ENCODE measurements at places on chromosomes 6 and 20.

- no peak for DNase-seq
Measured at GRCh38 chr20:59154317-59155013, 9.2 kb upstream of the ZNF831 start.

DNA sequence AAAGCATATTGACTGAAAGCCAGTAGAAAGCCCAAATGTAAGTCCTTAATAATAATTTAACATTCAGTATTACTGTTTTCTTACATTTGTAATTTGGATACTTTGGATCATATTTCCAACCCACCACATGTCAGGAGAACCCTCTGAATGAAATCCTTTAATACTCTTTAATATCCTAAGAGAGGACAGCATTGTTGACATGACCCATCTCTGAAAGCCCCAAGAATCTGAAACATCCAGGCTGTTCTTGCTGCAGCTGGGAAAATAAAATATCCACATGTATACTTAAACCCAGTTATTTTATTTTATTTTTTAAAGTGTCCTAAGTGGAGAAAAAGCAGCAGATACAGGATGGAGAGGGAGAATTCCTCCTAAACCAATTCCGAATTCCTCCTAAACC is 130.8 kb upstream of the RIPOR2 start:
- no peak for DNase-seq

DNA sequence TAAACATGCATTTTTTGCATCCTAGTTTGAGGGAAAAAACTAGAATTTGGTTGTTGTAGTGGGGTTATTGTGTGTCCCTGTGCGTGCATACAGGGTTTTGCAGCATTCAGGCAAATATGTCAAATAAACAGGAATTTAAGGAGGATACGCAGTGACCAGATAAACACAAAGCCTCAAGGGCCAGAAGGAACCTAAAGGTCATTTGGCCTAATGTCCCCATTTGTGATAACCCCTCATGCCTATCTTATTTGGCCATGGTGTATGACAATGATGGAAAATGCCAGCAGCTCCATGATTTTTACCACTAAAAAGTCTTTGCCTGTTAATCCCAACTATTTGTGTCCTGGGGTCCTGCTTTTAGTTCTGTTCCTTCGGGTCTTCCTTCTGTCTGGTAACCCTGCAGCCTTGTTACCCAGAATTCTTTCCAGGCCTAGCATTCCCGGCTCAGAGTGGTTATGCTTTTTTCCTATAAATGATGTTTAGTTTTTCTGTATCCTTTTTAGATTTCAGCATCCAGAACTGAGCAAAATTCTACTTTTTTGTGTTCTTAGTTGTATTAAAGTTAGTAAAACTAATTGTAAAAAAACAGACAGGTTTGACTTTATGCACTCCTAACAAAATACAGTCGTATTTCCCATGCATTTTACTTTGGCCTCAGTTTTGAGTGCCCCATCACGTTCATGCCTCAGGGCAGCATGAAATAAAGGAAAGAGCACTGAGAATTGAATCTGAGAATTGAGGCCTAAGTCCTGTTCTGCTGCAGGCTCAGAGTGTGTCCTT is 4.4 kb downstream of the STX16 start:
- no peak for DNase-seq

DNA sequence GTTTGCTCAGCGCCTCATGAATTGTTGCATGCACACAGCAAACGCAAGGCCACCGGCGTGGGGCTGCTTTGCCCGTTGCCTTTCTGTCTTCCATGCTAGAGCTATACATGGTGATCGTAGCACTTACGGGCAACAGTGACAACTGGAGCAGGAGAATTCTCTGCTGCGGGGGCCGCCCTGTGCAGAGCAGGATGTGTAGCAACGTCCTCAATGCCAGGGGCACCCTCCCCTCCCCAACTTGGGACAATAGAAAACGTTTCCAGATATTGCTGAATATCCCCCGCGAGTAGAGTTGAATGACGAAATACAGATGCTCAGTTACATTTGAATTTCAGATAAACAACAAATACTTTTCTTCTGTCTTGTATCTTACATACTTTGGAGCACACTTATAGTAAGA is 198.7 kb downstream of the TFAP2C start:
- DNase-seq, result no peak

- no peak for DNase-seq
Measured at GRCh38 chr20:17808357-17808756, 108.6 kb downstream of the BANF2 start.

DNA sequence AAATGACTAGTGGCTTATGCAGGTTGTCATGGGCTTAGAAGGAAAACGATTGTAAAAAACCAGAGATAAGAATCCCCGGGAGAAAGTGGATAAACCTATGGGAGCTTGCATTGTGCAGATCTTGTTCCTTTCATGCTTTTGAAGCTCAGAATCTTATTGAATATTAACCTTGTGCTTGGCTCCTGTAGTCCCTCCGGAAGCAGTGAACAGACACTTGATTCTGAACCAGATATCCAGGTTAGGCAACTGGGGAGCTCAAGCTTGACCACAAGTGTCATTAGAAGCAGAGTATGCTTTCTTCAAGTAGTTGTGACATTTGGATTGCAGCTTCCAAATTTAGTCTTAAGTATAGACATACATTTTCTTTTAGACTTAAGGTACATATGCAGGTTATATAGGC is 212.6 kb upstream of the MOCS1 start:
- no peak for DNase-seq

DNA sequence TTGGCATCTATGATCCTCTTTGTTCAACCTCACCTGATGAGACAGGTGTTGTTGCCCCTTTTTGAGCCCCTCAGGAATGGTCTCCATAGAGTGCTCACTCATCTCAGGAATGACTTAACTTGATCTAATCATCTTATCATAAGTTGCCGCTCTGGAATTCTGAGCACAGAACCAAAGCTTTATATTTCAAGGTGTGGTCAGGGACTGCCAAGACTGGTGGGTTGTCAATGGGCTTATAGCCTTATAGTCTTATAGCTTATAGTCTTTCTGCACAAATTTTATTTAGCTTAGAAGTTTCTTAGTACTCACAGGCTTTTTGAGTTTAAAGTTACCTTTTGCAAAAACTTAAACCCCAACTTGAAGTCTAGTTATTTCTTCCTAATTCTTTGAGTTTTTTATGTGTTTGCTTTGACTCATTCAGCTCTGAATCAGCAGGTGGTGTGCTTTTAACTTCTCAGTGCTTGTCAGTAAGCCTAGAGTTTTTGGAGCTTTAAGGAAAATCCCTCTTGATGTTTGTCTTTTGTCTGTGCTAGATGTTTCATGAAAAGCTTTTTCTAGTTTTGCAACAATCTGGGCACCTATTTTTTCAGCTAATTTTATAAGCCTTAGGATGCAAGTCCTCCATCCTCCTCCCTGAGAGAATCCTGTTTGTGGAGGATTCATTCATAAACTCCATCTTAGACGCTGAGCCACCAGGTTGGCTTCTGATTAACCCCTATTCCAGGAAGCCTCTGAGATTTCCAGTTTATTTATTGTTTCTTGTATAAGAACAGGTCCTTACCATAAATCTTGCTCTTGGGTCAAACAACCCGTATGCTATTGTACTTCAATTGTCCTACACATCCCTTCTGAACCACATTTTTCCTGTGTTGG is 72.3 kb upstream of the SSTR4 start:
- DNase-seq, result no peak

GRCh38 chr6:42984924-42985475 is 630 bp downstream of the PPP2R5D start:
- no peak for DNase-seq

GRCh38 chr6:165988757-165989456 is 178.7 kb downstream of the TBXT start:
- no peak for DNase-seq

GRCh38 chr20:9424551-9424950 is 89.8 kb upstream of the LAMP5 start:
- no peak for DNase-seq

- DNase-seq, result no peak
Measured at GRCh38 chr6:104702126-104702841, 157.4 kb downstream of the HACE1 start.

GRCh38 chr20:48476854-48477253 is 350.9 kb downstream of the PREX1 start:
- no peak for DNase-seq

DNA sequence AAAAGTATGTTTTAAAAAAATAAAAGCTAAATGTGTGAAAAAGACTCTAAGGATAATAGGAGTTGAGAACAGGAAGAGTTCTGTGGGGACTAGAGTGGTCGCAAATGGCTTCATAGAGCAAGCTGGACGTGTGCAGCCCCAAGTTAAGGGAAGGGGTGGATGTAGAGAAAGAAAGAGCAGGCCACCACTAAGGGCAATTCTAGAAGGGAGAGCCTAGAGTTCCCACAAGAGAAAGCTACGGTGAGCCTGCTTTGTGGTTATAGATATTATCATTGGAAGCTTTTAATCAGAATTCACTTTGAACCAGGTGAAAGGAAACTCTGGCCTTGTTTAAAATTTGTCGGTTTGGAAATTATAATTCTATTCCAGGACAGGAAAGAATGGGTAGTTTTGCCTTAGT is 101.6 kb downstream of the HIVEP2 start:
- no peak for DNase-seq

- DNase-seq, result no peak
Measured at GRCh38 chr6:41298785-41299502, 12.5 kb upstream of the TREM1 start.

- no peak for DNase-seq
Measured at GRCh38 chr6:105797983-105798453, 288.1 kb upstream of the PRDM1 start.

- no peak for DNase-seq
Measured at GRCh38 chr6:51019806-51020205, 201.1 kb downstream of the TFAP2B start.

GRCh38 chr20:6074145-6074561 is 20.3 kb upstream of the LRRN4 start:
- peak; percentile 25 for DNase-seq

All from NCI-H1694 treated with DMSO at 0.1 percent for 48 hours (cell line).